ENCODE measurements at places on chromosomes 12 and 14.

DNA sequence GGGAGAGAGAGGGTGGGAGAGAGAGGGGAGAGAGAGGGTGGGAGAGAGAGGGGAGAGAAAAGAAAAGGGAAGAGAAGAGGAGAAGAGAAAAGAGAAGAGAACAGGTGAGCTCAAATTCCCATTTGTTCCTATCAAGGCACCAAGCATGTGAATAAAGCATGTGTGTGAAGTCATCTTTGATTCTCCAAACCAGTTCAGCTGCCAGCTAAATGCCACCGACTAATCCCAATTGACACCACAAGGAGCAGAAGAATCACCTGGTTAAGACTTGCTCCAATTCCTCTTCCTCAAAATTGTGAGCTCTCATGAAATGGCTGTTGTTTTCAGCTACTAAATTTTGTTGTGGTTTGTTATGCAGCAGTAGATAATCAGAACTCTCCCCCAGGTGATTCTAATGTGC, 188.9 kb downstream of the TMX1 start:
- no peak for DNase-seq

DNA sequence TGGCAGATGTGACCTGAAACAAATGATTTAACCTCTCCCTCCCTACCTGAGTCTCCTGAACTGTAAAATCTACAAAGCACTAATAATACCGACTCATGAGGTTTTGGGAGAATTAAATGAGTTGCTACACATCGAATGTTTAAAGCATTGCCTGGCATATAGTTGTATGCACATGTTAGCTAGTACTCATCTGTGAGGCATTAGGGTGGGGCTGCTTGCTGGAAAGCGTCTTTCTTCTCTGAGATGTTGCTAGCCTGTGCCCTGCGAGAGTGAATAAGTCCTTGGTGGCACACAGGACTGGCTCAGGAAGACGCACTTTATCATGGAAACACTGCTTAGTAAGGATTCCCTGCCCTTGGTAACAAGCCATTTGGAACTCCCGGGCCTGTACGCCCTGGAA, 6.1 kb downstream of the RAPGEF3 start:
- DNase-seq = no peak

DNA sequence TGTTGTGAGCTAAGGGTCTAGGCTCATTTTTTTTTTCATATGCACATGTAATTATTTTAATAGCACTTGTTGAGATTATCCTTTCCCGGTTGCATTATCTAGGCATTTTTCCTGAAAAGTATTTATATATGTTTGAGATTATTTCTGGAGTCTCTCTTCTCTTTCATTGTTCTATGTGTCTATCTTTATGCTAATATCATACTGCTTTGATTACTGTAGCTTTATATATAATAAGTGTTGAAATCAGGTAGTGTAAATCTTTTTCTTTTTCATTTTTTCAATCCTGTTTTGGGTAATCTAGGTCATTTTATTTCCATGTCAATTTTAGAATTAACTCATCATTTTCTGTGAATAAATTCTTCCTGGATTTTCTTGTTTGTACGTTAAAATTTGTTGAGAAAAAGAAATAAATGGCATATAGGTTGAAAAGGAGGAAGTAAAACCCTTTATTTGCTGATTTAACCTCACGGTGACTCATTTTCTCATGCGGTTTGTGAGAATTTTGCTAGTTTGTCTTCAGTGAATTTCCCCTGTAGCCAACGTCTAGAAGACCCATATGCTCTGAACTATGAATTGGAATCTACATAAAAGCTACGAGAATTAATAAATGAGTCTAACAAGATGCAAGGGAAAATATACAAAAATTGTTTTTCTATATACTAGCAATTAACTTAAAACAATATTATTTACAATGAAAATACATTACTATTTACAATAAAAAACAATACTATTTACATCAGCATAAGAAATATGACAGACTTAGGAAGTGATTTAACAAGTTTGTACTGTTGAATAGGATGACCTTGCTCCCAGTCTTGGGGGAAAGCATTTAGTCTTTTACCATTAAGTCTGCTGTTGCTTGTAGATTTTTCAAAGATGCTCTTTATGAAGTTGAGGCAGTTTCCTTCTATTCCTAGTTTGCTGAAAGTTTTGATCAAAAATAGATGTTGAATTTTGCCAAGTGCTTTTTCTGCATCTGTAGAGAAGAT, 105.0 kb downstream of the SNAPC1 start:
- DNase-seq = no peak

GRCh38 chr12:73181244-73181643, 909.1 kb downstream of the TRHDE start:
- no peak for DNase-seq

DNA sequence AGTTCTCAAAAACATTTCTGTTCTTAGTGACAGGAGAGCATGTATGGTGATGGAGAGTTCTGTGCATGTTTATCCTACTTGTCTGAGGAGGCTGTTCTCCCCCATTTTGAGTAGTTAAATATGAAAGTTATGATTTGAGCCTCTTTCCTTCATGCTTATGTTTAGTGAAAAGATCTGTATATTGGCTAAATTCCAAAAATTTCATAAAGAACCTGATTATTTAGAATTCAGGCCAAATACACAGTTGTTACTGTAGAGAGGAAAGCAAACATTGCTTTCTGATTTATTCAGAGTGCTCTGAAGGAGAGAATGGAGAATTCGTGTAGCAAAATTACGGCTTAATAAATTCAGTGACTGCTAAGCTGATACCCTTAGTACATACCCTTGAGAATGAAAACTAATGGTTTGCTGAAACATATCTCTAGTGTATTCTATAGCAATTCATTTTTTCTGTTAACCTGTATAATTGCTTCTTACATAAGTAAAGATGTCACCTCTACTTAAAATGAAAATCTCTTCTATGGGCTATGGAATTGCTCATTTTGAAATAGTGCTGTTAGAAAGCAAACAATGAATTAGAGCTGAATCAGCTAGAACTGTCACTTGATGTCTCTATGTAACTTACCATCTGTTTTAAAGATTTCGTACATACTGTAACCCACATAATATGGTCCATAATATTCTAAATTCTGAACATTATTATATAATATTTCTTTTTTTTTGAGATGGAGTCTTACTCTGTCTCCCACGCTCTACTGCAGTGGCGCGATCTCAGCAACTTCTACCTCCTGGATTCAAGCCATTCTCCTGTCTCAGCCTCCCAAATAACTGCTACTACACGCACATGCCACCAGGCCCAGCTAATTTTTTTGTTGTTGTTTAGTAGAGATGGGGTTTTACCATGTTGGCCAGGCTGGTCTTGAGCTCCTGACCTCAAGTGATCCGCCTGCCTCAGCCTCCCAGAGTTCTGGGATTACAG, 417.0 kb upstream of the RGS6 start:
- DNase-seq = no peak

DNA sequence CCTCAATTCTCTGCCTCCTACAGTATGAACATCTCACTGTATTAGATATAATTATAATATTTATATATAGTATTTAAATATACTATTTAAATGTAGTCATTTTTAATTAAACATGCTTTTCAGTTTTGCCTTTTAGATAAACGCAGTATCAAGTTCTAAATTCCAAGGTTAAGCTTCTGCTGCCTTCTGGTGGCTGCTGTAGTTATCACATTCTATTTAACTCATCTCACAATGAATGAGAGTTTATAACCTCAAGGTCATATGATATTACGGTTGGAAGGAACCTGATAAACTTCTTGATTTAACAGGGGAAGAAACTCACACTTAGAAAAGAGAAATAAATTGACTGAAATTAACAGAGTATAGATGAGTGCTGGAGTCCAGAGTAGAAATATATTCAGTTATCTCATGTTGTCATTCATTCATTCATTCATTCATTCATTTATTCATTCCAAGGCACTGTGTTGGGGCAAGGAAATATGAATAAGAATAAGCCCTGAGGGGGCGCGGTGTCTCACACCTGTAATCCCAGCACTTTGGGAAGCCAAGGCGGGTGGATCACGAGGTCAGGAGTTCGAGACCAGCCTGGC, 31.9 kb downstream of the GUCY2C start:
- no peak for DNase-seq

DNA sequence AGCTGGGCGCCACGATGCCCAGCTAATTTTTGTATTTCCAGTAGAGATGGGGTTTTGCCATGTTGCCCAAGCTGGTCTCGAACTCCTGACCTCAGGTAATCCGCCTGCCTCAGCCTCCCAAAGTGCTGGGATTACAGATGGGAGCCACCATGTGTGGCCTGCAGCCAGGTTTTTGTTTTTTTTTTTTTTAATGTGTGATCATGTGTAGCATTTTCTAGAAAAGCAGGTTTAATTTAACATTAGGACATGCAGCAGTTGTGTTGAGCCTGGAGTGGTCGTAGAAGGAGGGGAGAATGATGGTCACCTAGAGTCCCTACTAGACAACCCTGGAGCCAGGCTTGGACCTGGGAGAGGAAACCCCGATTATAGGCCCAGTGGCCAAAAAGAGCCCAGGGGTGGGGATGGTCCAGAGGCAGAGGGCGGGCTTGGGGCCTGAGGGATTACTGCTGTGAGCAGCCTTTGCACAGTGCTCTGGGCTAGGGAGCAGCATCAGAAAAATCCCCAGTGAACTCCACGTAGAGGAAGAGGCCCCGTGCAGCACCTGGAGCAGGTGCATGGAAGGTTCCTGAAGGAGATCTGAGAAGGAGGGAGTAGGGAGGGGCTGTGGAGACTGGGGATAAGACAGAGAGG, 13.6 kb downstream of the DLK1 start:
- DNase-seq = no peak

- DNase-seq = no peak
These were observed 774 bp upstream of the MANSC4 start for GRCh38 chr12:27780612-27781408.

DNA sequence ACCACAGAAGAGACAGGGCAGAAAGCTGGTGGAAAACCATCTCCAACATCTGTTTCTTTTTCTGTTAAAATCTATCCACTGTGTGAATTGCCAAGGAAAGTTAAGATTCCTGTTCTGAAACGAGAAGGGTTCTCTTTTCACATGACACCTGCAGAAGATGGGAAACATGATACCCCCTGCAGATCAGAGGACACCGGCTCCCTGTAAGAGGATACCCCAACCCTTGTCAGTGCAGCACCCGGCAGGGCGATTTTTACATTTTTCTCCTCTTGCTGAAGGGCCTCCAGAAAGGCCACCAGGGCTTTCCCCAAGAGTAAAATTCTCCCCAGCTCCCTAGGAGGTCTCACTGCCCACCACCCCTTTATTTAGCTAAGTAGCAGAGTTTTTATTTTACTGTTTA, 48.2 kb downstream of the DPF3 start:
- DNase-seq = no peak

- DNase-seq = no peak
These were observed 169.2 kb downstream of the PIWIL1 start for GRCh38 chr12:130506844-130507243.

DNA sequence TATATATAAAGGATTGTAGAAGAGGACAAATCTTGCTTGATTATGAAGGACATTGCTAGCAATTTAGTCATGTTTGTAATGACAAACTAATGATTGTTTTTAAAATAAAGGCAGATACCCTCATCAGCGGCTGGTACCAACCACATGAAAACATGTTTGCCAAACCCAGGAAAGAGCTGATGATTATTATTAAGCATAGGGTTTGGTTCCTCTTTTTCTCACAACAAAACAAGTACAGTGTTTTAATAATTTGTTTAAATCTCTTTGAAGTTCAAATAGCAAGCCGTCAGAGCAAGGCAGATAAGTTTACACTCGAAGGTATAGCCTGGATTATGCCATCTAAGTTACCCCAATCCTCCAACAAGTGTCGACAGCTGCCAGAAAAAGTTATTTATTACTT, 5.3 kb upstream of the SINHCAF start:
- no peak for DNase-seq

DNA sequence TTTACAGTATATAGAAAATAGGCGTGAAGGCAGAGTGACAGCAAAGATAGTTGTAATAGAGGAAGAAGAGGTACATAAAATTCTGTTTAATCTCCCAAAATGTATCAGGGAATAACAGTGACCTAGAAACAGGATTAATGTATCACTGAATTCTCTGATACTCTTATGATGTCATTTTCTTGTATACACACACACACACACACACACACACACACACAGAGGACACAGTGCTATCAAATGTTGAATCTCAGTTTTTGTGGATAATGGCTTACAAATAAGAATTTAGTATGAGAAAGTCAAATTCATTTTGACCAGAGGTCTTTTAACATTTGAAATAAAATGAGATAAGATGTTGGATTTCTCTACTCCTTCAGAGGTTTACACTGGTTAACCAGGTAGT, 4.3 kb upstream of the LRIG3 start:
- no peak for DNase-seq

DNA sequence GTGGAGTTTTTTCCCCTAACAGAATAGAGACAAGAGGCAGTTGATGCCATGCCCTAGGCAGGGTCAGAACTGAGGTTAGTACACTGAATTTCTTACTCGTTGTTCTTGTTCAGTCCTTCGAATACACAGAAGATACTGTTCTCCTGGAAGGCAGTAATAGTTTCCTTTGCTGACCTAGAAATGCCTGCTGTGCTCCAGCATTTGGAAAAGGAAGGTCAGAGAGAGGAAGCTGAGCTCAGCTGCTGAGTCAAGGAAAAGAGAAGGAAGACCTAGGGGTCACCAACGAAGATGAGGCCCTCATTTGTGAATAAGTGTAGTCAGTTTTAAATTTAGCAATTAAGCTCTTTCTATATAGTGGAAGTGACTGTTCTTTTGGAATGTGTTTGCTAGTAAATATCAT, 100.1 kb downstream of the CRADD start:
- DNase-seq = no peak

GRCh38 chr14:59481871-59482540, 2.2 kb downstream of the L3HYPDH start:
- DNase-seq = no peak

DNA sequence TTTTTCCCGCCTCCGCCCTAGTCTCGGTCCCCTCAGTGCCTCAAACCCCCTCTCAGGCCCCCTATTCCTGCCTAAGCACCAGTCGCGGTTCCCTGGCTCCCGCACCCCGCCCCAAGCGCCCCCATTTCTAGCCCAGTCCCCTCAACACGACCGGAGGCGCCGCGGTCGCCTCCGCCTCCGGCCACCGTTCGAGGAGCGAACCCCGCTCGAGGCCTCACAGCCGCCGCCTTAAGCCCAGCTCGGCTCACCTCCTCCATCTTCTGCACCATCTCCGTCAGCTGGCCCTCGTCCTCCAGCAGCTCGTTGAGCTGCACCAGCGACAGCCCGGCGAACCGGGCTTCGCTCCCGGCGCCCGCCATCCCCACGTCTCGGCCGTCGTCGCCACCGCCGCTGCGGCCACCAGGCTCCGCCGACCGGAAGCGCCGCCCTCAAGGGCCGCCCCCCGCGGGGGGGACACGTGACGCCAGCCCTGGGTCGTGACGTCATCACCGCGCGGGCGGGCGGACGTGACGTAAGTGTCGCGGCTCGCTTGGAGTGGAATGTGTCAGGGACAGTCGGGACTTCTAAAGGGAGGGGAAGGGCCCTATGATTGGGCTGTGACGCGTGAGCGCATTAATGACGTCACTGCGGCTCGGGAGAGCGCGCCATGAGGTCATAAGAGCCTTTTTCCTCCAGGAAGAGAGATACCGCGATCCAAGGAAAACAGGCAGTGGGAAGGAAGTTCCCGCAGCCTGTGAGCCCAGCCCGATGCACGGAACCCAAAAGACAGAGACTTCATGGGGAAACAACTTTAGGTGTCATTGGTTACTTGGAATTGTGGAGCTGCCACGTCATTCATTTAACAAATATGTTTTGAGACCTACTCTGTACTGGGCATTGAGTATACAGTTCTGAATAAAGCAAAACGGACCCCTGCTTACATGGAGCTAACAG, at the start of gene VPS37B:
Gene VPS37B (minus strand): TSS at position 421 of the 933 bp plus-strand sequence. CDS start 62 bp downstream, at position 359.
- DNase-seq = peak; percentile 85
